NCI-H1436 treated with DMSO at 0.1 percent for 48 hours (cell line): ENCODE measurements at places on chromosomes 3 and 15.

DNA sequence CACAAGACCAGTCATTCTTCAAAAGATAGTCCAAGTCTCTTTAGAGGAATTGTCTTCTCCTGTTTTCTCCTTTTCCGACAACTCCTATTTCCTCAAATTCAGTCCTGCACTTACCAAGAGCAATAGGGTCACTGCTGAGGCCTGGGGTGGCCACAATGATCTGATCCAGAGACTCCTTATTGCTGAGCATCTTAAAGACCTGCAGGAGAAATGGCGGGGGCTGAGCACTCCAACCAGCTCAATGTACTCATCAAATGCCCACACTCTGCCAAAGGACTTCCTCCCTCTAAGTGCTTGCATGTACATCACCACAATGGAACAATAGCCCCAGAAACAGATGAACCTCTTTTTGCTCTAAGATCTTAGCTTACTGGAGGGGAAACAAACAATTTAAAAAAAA lies 9.6 kb downstream of the UBL7 start:
- DNase-seq, result no peak

DNA sequence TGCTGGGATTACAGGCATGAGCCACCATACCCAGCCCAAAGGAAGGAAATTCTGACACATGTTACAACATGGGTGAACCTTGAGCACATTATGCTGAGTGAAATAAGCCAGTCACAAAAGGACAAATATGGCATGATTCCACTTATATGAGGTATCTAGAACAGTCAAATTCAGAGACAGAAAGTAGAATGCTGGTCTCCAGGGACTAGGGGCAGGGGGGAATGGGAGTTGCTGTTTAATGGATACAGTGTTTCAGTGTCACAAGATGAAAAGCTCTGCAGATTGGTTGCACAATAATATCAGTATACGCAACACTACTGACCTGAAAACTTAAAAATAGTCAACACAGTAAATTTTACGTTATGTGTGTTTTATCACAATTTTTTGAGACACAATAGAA lies 4.1 kb downstream of the SPATA12 start:
- no peak for DNase-seq

DNA sequence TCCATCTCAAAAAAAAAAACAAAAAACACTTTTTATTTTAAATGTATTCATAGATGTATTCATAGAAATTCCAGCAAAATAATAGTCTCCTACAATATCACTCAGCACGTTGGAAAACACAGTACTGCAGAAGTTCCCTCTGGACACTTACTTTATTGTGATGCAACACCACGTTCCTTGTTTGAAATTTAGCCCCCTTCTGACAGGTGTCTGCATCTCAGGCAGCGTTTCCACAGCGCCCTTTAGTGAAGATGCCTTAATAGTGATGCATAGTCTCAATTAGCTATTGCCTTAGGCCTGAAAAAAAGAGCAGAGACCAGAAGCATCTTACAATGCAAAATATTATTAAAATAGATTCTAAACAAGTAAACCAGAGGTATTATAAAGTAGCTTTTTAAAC lies 20.3 kb downstream of the IL12A start:
- DNase-seq, result no peak

DNA sequence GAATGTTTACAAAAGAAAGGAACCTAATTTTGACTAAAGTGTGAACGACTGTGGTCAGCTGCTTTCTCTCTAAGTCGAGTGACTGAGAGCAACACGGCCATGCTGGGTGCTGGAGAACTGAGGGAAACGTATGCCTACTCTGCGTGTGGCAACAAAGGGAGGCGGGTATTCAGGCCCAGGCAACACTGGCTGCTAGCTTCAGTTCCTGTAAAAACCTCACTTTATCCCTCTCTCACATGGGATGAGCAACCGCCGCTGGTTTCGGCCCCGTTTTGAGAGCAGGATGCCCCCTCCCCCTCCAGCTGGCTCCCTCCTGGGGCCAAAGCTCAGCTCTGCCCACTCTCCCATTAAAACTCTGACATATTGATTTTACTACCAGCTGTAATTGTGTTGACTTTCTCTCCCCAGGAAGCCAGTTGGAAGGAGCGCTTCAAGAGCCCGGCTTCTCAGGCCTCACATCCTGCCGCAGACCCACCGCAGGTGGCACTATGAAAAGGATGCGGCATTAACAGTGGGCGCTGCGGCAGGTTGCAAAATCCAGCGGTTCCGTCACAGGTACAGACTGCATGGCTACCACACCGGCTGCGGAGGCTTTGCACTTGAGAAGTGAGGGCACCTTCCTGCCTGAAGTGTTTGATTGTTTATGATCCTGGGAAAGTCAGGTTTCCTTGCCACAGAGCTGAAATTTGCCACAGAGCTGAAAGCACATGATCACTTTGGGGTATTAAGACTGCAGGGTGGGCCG lies 12.7 kb downstream of the PLXND1 start:
- no peak for DNase-seq

DNA sequence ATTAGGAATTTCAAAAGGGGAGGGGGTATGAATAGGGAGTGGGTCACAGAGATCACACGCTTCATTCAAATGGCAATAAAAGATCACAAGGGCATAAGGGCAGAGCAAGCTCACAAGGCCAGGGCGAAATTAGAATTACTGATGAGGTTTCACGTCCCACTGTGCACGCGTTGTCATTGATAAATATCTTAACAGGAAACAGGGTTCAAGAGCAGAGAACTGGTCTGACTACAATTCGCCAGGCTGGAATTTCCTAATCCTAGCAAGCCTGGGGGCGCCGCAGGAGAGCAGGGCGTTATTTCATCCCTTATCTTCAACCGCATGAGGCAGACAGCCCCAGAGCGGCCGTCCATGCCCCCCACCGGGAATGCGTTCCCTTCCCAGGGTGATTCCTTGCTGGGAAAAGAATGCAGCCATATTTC lies 18.1 kb upstream of the SMCO1 start:
- no peak for DNase-seq

DNA sequence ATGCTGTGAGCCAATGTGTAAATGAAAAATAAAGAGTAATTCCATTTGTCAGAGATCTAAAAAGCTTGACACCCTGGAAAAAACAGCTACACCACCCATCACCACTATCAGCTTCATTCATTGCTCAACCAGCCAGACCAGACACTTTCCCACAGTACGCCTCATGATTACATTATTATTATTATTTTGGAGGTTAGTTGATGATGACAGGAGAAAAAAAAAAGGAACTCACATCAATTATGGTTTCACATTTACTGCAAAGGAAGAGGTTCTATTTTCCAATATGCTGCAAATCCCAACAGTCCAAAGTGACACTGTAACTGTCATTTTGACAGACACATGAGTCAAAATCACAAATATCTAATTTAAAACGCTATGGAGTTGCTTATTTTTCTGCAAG lies 134.7 kb upstream of the TSC22D2 start:
- no peak for DNase-seq

- no peak for DNase-seq
These were observed 183.7 kb upstream of the NR2E3 start for GRCh38 chr15:71626596-71627088.

GRCh38 chr3:69413551-69414207 lies 27.8 kb upstream of the FRMD4B start:
- no peak for DNase-seq

- no peak for DNase-seq
These were observed 12.7 kb upstream of the GHRL start for GRCh38 chr3:10305331-10305902.
